ENCODE measurements at places on chromosomes 3 and 15. TPM values are rescaled to one million over a fixed set of nuclear protein-coding genes. Genes with fewer than 3 reads are reported as not detected.

The ROPN1B gene
- not detected for total RNA-seq

The MAGEF1 gene
- total RNA-seq: 7.6 TPM

The FAM131A gene
- total RNA-seq: 21.1 TPM

The ZSCAN29 gene
- 15.8 TPM for total RNA-seq

The EID1 gene
- total RNA-seq: 195 TPM

The IQCH gene
- total RNA-seq: 1.2 TPM

The HDC gene
- total RNA-seq: not detected

The EIF4E3 gene
- 1.3 TPM for total RNA-seq

Data from endothelial cell of coronary artery (primary cell).